Karpas-422 (cell line): ENCODE measurements at places on chromosomes 4 and X. TPM values are rescaled to one million over a fixed set of nuclear protein-coding genes. Genes with fewer than 3 reads are reported as not detected.

GRCh38 chrX:24341795-24342194 lies 18.6 kb upstream of the SUPT20HL1 start:
- H3K4me3 ChIP-seq, result no peak overlapping the region
- no peak overlapping the region for H3K27ac ChIP-seq

DNA sequence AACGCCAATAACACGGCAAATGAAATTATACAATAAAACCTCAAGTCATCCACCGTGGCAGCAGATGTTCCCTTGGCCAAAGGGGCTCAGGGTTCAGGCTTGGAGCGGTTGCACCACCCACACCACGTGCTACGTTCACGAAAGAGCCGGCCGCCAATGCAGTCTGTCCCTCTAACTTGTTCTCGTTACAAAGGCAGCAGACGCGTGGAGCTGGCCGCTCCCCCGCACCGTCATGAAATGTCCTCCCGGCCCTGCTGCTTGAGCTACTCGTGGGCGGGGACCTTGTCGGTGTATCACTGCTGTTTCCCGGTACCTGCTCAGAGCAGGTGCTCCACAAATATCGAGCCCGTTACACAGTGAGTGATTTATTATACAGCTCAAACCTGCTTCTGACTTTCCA lies 36.4 kb upstream of the MAN2B2 start:
- H3K4me3 ChIP-seq, result no peak overlapping the region
- no peaks in the 10 kb centered on the region for H3K36me3 ChIP-seq

DNA sequence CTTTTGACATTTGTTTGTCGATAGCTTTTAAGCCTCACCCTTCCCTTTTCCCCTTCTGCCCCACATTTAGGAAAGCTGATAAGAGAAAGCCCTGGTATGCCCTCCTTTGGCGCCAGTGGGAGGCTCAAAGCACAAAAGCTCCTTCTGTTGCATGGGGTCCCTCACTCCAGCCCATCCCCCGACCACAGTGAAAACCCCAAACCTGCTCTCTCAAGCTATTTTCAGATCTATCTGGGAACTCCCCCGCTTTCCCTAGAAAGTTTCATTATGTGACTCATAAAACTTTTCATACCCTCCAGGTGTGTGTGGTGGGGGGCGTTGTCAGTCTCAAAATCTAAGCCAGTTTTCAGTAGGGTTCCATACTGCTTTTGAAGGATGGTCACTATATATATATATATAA lies 259.0 kb upstream of the PCDH7 start:
- H3K4me1 ChIP-seq, result no peaks in the 10 kb centered on the region
- no peak overlapping the region for H3K4me3 ChIP-seq
- H3K36me3 ChIP-seq, result no peaks in the 10 kb centered on the region
- no peaks in the 10 kb centered on the region for H3K27me3 ChIP-seq
- DNase-seq, result no peak
- no peak overlapping the region for H3K27ac ChIP-seq

DNA sequence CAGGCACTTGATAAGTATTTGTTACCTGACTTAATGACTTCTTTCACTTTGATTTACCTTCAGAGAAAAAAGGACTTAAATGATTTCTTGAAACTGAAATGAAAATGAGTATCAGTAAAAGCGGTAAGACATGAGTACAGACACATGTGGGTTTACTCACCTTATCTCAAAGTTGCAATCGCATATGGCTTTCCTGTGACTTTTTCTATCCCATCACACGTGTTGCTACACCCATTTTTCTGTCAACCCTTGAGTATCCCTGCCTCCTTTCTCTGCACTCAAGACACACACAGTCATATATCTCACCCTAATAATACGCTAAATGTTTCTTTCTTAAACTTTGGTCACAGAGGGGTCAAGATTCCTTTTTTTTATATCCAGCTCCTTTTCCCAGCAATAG lies 11.0 kb upstream of the ARHGEF38 start:
- no peaks in the 10 kb centered on the region for H3K36me3 ChIP-seq
- H3K4me3 ChIP-seq, result no peak overlapping the region
- no peak for DNase-seq

- H3K4me1 ChIP-seq, result peaks cover 2% of the 10 kb centered on the region; the same call in 1 of the 2 replicates
- DNase-seq, result no peak
- H3K27me3 ChIP-seq, result no peaks in the 10 kb centered on the region
Observed at GRCh38 chr4:600850-601515, 24.4 kb upstream of the PDE6B start.

DNA sequence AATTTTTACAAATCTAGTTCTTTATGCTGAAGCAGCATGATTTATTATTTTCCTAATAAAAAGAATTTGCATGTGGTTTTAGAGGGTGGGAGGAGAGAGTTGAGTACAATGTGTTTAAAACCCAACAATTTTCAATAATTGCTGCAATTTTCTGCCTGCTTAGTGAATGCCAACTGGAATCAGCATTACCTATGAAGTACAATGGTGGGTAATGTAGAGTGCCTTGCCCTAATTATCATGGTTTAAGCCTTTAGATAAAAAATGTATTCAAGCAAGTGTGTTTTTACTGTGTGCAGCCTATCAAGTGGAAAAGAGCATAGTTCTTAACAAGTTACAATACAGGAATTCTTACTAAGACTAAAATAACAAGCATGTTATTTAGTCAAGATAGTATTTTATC lies 77.9 kb upstream of the ANKRD50 start:
- no peaks in the 10 kb centered on the region for H3K27me3 ChIP-seq
- no peak overlapping the region for H3K27ac ChIP-seq

SLC25A5 gene
- 364 and 450 TPM in 2 replicates for total RNA-seq
